ENCODE measurements at places on chromosomes 5 and 9. TPM values are rescaled to one million over a fixed set of nuclear protein-coding genes. Genes with fewer than 3 reads are reported as not detected.

DNA sequence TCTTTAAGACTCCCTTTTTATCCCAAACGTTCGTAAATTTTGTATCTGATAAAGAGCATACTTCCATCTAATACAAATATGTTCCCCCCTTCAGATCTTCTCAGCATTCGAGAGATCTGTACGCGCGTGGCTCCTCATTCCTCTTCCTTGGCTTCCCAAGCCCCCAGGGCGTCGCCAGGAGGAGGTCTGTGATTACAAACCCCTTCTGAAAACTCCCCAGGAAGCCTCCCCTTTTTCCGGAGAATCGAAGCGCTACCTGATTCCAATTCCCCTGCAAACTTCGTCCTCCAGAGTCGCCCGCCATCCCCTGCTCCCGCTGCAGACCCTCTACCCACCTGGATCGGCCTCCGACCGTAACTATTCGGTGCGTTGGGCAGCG, 19.9 kb downstream of the CDKN2A start:
- DNase-seq = no peak

- DNase-seq = no peak
Measured at GRCh38 chr5:124262470-124262869, 484.0 kb downstream of the ZNF608 start.

DNA sequence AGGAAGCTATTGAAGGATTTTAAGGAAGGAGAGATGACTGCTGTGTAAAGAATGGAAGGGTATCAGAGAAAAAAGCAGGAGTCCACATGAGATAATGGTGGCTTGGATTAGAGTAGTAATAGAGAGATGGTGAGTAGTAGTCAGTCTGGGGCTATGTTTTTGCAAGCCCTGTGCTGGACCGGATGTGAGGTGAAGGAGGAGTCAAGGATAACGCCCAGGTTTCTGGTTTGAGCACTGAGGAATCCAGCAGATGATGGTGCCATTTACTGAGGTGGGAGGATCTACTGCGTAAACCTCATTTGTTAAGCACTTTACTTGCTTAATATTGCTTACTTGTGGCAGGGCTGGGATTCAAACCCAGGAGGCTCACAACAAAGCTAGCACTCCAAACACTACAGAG, 1.1 kb downstream of the TIGD6 start:
- DNase-seq = no peak

DNA sequence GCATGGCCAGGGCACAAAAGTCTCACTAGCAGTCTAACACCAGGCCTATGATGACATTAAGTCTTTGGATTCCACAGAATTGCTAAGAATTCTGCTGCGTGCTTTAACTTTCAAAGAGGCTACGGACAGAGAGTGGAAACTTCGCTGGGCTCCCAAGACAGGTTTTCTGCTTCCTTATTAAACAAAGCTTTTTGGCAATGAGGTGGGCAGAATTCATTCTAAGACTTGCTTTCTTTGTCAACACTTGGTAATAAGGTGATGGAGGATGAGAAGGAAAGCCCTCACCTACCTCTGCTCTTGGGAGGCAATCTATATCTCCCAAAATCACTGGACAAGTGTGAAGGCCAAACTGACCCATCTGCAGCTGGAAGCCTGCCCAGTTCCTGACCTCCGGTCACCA, 231.9 kb downstream of the ATPSCKMT start:
- DNase-seq = no peak

DNA sequence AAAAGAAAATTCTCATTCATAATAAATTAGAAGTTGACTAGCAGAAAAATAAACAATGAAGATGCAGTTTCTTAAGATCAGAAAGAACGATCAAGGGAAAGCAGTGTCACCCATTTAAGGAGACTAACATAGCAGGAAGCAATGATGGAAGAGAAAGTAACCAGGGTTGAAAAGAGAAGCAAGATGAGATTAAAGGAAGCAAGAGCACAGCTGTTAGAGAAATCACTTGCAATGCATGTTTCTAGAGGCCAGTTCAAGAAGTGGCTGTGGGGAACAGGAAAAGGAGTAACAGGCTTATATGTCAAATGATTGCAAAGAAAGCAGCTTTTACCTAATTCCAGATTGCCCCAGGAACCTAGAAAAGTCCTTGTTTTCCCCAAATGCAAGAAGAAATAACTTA, 46.8 kb upstream of the SLC1A1 start:
- DNase-seq = no peak

DNA sequence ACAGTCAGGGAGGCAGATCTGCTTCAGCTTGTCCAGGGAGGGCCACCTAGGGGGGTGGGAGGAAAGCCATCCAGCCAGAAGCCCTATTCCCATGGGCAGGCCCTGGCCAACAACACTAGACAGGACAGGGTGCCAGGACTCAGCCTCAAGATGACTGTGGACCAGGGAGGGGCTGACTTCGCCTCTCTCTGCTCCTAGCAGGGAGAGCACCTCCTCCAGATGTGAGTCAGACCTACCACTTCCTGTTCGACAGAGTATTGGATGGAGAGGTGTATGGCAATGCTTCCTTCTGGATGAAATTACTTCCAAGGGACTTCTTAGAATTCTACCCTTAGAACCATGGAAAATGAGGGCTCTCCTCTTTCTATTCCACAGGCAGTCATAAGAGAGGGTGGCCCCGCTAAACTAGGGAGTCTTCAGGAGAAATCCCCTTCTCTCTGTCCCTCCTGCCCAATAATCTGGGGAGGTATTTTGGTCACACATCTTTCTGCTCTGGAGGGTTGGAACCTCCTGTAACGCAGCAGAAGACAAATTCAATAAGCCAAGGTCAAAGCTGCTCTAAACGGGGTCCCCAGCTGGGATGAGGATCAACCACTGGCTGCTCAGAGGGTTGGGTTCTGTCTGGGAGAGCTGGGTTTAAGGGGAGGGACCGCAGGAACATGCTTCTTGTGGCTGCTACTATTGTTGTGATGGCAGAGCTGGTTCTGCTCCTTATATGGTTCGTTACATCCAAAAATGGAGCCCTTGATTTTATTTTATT, 23.2 kb upstream of the RCL1 start:
- no peak for DNase-seq

DNA sequence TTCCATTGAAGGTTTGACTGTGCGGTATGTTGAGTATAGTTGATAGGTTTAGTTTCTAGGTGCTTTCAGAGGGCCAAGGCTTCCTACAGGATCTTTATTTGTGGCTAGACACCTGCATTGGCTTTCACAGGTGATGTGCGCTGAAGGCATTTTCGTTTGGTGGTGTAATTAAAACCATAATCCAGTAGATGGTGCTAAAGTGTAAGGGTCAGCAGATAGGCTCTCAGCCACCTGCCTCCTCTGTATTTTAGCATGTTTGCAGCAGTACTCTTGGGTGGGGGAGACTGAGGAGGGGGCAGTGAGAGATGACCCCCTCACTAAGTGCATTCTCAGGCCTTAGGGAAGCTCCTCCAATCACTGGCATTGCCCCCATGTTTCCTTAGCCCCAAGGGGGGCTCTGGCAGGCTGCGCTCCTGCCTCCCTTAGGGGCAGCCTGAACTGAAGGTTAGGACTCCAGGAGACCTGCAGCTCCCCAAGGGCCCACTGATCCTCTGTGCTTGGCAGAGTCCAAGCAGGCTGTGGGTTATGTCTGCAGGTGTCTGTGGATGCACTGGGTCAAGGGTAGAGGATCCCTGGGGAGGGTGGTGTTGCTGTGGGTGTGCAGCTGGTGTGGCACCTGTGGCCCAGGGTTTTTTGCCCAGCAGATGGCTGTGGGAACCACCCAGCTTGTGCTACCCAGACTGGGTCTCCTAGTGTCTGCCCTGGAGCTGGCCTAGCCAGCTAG, 23.4 kb downstream of the CDK20 start:
- no peak for DNase-seq

GRCh38 chr9:98227883-98228282, 27.6 kb downstream of the TBC1D2 start:
- no peak for DNase-seq

DNA sequence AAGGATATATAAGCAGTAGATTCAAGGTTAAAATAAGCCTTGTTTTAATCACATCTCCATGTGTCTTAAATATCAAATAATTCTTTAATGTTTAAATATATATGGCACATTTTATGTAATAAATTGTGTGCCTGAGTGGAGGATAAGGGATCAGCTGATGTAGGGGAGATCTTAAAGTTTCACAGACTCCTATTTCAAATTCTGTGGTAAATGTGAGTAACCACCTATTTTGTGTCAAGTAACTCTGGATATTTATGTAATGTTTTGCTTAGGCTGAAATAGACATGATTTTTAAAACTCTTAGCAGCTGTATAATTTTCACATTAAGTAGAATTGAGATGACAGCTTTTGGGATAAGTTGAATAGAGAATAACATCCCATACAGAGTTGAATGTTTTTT, 41.3 kb upstream of the ITGA2 start:
- DNase-seq = no peak

DNA sequence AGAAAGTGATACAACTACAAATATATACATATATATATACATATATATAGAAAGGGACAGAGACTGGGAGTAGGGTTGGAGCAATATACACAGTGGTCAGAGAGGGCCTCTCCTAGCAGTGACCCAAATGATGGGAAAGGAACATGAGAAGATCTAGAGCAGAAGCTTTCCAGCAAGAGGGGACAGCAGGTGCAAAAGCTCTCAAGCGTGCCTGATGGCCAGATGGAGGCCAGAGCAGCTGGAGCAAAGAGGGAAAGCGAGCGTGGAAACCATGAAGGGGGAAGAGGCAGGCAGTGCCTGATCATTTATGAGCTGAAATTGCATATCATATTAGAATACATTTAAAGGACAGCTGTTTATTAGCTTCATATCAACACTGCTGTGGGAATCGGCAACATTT, 7.6 kb upstream of the GRPEL2 start:
- DNase-seq = no peak

DNA sequence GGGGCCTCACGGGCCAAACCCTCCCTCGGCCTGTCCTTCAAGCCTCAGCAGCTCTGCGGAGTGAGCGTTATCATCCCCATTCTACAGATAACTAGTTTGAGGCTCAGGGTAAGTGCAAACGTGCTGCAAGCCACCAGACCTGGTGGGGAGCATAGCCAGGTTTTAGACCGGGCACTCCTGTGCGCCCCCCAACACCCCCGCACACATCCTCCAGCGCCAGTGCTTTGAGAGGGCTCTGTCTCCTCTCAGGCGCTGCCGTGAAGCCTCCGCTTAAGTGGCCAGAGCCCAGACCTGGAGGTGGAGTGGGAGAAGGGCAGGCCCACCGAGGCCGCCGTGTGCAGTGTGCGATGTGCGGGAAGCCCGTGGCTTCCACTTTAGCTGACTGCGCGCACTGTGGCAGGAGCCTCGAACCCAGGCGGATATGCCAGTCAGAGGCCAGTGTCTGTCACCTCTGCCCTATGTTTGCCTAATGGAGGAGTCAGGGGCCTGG, 1.6 kb upstream of the MGAT1 start:
- no peak for DNase-seq

DNA sequence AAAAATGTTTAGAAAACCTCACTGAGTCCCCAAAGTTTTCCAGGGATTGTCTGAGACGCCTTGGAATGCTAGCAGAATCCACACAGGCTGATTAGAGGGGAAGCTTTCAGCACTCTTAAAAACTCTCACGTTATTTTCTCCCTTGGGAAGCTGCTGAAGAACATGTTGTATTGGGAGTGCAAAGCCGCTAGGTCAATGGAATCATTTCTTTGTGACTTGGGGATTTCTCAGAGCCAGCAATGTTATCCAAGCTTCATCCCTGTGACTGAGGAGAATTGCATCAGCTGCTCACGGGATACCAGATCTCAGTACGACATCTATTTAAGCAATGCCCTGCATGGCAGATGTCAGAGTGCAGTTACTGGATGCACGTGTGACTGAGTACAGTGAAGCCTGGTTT, 426.4 kb upstream of the MPDZ start:
- no peak for DNase-seq

DNA sequence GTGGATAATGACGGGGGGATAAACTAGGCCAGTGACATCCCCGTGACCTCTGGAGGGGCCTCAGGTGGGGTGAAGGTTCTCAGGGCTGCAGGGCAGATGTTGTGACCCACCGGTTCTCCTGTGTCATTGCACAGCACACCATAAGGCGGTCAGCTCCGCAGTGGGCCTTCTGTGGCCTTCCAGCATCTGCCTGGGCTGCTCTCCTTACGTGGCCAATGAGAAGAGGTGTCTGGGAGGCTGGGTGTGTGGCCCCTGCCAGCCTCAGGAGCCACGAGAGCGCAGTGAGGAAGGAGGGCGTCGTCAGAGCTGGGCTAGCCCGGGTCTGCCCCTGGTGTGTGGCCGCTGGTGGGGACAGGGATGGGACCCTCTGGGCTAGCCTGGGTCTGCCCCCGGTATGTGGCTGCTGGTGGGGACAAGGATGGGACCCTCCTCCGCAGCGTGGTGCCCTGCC, 48.7 kb downstream of the COL5A1 start:
- no peak for DNase-seq

- DNase-seq = no peak
Measured at GRCh38 chr5:124995421-124995820, 249.0 kb upstream of the ZNF608 start.

DNA sequence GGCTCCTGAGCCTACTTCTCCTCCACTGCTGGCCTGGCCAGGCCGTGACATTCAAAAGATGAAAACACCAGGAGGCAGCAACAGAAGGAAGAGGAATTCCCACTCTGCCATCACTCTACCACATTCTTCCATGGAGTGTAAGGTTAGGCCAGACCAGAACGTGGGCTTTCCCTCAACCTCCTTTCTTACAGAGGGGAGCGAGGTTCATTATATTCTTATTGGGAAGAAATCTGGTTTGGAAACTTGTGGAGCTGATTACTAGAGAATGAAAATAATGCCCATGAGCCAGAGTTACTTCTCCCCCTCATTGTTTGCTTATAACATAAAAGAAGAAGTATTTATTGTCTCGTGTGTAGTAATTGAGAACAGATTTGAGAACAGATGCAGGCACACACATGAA, 136.3 kb upstream of the BASP1 start:
- DNase-seq = no peak

GRCh38 chr5:2756211-2757152, 5.0 kb upstream of the IRX2 start:
- no peak for DNase-seq

DNA sequence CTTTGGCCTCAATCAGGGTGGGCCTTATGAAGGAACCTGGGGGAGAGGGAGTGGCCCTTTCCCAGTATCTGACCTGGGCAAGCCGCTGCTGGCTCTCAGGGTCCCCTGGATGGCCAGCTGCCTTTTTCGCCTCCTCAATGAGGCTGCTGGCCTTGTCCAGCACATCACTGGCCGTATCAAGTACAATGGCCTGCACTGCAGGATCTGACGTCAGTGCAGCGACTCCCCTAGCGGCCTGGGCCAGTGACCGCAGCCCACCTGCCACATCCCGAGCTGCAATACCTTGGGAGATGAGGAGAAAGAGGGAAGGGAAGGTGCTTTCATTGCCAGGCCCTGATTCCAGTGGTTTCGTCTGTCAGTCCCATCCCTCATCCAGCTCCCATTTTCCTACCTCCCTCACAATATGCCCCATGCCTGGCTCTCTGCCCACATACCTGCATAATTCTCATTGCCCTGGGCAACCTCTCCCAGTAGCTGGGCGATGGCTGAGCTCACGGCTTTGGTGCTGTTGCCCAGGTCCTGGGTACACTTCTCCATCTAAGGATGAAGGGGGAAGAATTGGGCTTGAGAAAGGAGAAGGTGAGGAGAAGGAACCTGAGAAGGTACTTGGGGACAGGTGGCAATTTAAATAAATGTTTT, 19.1 kb downstream of the TLN1 start:
- no peak for DNase-seq

Gene FAT2
- polyA plus RNA-seq = 4.6 TPM

Gene UGCG
- polyA plus RNA-seq = 92.4 TPM

Gene RAB3C
- polyA plus RNA-seq = 1.9 TPM

Gene SNCAIP
- polyA plus RNA-seq = 25.8 TPM

Gene PNPLA7
- polyA plus RNA-seq = 2.3 TPM

Gene C1QTNF2
- polyA plus RNA-seq = 1.2 TPM

Gene PCA3
- polyA plus RNA-seq = 0.26 TPM

Gene SEMA6A
- 47.0 TPM for polyA plus RNA-seq

Gene KLF9
- polyA plus RNA-seq = 8.9 TPM
